ENCODE measurements at places on chromosomes 7 and 10. TPM values are rescaled to one million over a fixed set of nuclear protein-coding genes. Genes with fewer than 3 reads are reported as not detected.

GRCh38 chr10:130635528-130635927 lies 499.3 kb downstream of the GLRX3 start:
- no peaks in the 10 kb centered on the region for H3K36me3 ChIP-seq
- H3K4me1 ChIP-seq: peaks cover 4% of the 10 kb centered on the region
- H3K27me3 ChIP-seq: no peaks in the 10 kb centered on the region
- H3K27ac ChIP-seq: no peak overlapping the region

- H3K27ac ChIP-seq: no peak overlapping the region
- no peak overlapping the region for H3K4me3 ChIP-seq
- H3K27me3 ChIP-seq: no peaks in the 10 kb centered on the region
- H3K36me3 ChIP-seq: no peaks in the 10 kb centered on the region
Measured at GRCh38 chr7:50369143-50370026, 64.9 kb downstream of the IKZF1 start.

DNA sequence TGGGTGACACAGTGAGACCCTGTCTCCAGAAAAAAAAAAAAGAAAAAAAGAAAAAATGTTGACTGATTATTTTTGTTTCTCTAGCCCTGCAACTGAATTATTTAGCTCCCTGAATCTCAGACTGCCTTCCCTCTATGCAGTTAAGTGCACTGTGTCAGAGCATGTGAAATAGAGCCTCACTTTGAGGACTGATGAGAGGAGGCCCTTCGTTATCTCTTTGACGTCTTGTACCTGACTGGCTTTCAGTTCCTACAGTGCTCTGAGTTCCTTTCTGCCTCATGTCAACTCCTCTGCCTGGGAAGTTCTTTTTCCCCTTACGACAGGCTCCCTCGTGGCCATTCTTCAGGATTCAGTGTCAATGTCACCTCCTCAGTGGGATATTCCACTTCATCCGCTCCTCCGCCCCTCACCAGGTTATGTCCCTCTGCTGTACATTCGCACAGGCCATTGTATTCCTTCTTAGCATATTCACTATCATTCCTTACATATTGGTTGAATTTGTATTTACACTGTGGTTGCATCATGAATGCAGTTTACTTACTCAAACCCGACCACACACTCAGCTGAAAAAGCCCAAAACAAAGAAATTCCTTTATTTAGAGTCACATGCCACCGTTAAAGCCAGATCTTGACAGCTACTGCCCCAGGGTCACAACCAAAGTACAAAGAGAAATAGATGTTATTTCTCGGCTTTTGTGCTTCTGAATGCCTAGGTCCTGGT lies 18.1 kb upstream of the CAMK2G start:
- H3K4me1 ChIP-seq: peaks cover 17% of the 10 kb centered on the region
- no peak for DNase-seq
- H3K36me3 ChIP-seq: no peaks in the 10 kb centered on the region
- H3K27me3 ChIP-seq: no peaks in the 10 kb centered on the region
- no peak overlapping the region for H3K27ac ChIP-seq

GRCh38 chr7:3956949-3957348 lies 655.9 kb downstream of the SDK1 start:
- no peak overlapping the region for H3K27ac ChIP-seq
- no peaks in the 10 kb centered on the region for H3K36me3 ChIP-seq
- no peaks in the 10 kb centered on the region for H3K4me1 ChIP-seq
- H3K4me3 ChIP-seq: no peak overlapping the region
- H3K27me3 ChIP-seq: no peaks in the 10 kb centered on the region
- DNase-seq: no peak

GRCh38 chr7:7851381-7851780 lies 117.2 kb upstream of the GLCCI1 start:
- no peaks in the 10 kb centered on the region for H3K27me3 ChIP-seq
- no peak overlapping the region for H3K27ac ChIP-seq
- no peaks in the 10 kb centered on the region for H3K36me3 ChIP-seq
- H3K4me3 ChIP-seq: no peak overlapping the region

Gene SKIDA1
- 0.39 TPM for total RNA-seq

GRCh38 chr7:523347-524336 lies 4.0 kb upstream of the PDGFA start:
- H3K36me3 ChIP-seq: no peaks in the 10 kb centered on the region
- peaks cover 33% of the 10 kb centered on the region for H3K4me1 ChIP-seq
- no peak overlapping the region for H3K27ac ChIP-seq
- H3K4me3 ChIP-seq: no peak overlapping the region
- peak; percentile 67 for DNase-seq
- peaks cover 23% of the 10 kb centered on the region for H3K27me3 ChIP-seq

Gene INA
- not detected for total RNA-seq

DNA sequence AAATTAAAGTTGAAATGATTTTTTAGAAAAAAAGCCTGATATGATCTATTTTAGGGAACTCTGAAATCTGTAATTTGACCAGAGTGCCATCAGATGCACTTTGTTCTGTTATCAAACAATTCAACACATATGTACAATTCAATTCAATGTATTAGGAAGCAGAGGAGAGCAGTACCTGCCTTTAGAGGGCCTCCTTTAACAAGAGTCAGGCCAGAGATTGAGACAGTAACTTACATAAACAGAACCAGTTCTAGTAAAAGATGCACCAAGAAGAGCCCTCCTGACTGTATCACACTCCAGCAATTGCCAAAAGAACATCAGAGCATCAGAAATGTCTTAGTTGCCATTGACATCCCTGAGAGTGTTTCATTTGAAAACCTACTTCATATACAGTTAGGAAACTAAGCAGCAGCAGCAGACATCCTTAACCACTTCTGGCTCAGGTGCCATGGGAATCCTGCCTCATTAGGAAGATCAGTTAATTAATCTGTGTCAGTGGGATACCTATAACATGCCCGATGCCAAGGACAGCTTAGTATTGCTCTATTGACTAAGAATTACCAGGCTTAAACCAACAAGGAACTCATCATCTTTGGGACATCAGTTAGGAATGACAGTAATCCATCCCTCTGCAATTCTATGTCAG lies 1222.6 kb upstream of the LRRN3 start:
- H3K27ac ChIP-seq: no peak overlapping the region

DNA sequence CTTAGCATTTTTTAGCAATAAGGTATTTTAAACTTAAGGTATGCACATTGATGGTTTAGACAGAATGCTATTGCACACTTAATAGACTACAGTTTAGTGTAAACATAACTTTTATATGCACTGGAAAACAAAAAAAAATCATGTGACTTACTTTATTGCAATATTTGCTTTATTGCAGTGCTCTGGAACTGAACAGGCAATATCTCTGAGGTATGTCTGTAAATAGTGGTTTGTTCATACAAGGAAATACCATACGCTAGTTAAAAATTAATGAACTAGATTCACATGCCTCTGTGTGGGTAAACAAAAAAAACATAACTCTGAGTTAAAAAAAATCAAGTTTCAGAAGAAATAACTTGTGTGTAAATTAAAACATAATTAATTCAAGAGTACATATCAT lies 479.0 kb upstream of the MKI67 start:
- no peaks in the 10 kb centered on the region for H3K27me3 ChIP-seq
- no peaks in the 10 kb centered on the region for H3K36me3 ChIP-seq
- no peak for DNase-seq

Gene LOXL4
- 4.2 TPM for total RNA-seq

Gene AIFM2
- total RNA-seq: 21.0 TPM

Gene HOGA1
- 1.1 TPM for total RNA-seq

Gene CCL26
- 3.6 TPM for total RNA-seq

- H3K36me3 ChIP-seq: no peaks in the 10 kb centered on the region
- DNase-seq: peak; percentile 71
- no peak overlapping the region for H3K27ac ChIP-seq
- H3K27me3 ChIP-seq: no peaks in the 10 kb centered on the region
- no peak overlapping the region for H3K4me3 ChIP-seq
Measured at GRCh38 chr10:86941991-86942421, 15.4 kb downstream of the MMRN2 start.

Gene LIPJ
- 0.49 TPM for total RNA-seq

Gene ARHGEF5
- 32.8 TPM for total RNA-seq

Gene FBXL13
- 3.4 TPM for total RNA-seq

Gene GHRHR
- total RNA-seq: 0.74 TPM

Gene NEBL
- total RNA-seq: 117 TPM

Gene PIP
- not detected for total RNA-seq

DNA sequence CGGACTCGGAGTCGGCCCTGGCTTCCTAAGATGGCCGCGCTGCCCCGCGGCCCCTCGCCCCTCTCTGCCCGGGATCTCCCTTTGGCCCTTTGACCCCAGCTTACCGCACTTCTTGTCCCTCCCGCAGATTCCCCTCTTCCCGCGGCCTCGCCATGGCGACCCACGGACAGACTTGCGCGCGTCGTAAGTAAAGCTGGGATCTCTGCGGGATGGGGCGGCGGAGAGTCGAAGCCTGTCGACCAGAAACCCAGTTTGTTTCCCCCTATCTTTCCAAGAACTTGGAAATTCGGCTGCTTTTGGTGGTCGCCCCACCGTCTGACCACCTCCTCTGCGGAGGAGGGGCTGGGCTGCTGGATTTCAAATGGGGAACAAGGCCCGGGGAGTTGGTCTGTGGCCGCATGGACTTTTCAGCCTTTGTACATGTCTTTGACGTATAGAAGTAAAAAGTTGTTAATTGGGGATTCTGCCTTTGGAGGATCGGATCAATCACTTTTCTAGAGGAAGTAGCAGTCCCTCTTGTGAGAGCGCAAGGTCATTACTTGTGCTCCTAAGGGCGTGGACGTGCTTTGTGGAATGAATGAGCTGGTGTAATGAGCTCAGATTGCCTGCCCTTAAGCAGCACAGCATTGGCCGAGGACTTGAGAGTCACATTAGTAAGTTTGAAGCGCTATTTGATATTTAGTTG lies 553 bp downstream of the VDAC2 start:
- no peaks in the 10 kb centered on the region for H3K27me3 ChIP-seq
- peaks cover 23% of the 10 kb centered on the region for H3K4me1 ChIP-seq
- H3K27ac ChIP-seq: peak overlapping the region; percentile 98
- H3K4me3 ChIP-seq: peak overlapping the region; percentile 95
- no peak for DNase-seq

DNA sequence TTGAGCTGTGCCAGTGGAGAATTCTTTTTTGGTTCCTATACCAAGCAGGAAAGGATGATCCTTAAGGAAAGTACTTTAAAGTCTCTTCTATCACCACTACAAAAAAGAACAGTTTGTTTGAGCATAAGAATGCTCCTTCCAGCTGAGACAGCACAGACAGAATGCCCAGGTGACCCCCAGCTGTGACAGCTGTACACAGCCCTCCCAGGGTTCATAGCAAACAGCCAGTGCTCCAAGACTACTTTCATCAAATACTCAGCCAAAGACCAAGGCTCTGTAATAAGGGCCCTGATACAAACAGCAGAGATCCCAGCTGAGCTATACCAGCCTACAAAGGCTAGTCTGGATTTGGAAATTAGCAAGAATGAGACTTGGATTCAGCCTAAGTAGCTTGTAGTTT lies 65.7 kb downstream of the NXPH1 start:
- no peaks in the 10 kb centered on the region for H3K27me3 ChIP-seq
- no peaks in the 10 kb centered on the region for H3K4me1 ChIP-seq
- no peak for DNase-seq
- no peak overlapping the region for H3K4me3 ChIP-seq
- no peak overlapping the region for H3K27ac ChIP-seq

- no peak for DNase-seq
- no peaks in the 10 kb centered on the region for H3K27me3 ChIP-seq
- no peak overlapping the region for H3K4me3 ChIP-seq
- H3K27ac ChIP-seq: no peak overlapping the region
- no peaks in the 10 kb centered on the region for H3K4me1 ChIP-seq
Measured at GRCh38 chr10:101272229-101272868, 43.1 kb upstream of the LBX1 start.

DNA sequence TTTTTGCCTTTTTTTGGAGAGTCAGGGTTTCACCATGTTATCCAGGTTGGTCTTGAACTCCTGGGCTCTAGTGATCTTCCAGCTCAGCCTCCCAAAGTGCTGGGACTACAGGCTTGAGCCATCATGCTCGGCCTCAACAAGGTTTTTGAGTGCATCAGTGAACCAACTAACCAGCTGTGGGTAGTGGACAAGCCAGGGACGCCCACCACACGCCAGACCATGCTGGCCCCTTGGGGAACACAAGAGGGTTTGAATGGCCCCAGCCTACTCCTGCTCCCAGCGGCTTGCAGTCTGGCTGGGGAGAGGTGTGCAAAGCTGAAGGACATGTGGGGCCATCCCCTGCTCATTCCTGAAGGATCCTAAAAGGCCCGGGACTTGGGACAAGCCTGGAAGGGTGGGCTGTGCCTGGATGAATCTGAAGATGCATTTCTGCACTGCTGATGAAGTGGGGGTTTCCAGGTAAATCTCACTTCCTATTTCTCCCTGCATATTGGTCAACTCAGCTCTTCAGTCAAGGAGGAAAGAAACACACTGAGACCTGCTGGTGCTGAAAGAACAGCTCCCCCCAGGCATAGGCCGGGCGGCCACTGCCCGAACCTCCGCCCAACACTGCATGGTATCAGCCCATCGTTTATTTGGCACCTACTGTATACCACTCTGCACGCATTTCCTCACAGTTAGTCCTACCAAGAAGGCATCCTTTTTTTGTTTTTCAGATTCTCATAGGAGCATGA lies 6.9 kb downstream of the MMD2 start:
- H3K4me3 ChIP-seq: no peak overlapping the region
- H3K27me3 ChIP-seq: peaks cover 3% of the 10 kb centered on the region
- DNase-seq: no peak
- H3K4me1 ChIP-seq: no peaks in the 10 kb centered on the region
- no peak overlapping the region for H3K27ac ChIP-seq

DNA sequence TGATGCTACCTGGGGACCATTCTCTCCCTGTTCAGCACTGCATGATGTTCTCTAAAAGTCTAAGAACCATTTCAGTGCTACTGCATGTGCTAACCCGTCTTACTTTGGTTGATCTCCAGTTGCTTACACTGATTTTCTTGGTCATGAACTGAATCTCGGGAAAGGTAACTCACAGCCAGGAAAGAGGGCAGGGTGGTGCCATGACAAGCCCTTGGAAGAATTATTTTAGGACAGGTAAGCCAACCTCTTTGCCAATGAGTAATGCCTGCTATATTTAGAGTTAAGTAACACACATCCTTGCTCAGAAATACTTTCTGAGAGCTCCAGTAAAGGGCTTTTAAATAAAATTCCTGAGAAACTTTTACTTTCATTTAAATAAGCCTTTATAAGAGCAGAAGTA lies 126.7 kb downstream of the ARL4A start:
- no peaks in the 10 kb centered on the region for H3K36me3 ChIP-seq
- H3K27me3 ChIP-seq: no peaks in the 10 kb centered on the region
- DNase-seq: no peak
- H3K4me1 ChIP-seq: no peaks in the 10 kb centered on the region
- no peak overlapping the region for H3K27ac ChIP-seq

GRCh38 chr7:137577184-137577583 lies 233.7 kb upstream of the PTN start:
- no peaks in the 10 kb centered on the region for H3K36me3 ChIP-seq
- no peak overlapping the region for H3K27ac ChIP-seq
- H3K4me1 ChIP-seq: no peaks in the 10 kb centered on the region
- H3K27me3 ChIP-seq: no peaks in the 10 kb centered on the region
- no peak for DNase-seq

Gene LIPK
- not detected for total RNA-seq

GRCh38 chr7:11584406-11585031 lies 247.5 kb downstream of the THSD7A start:
- H3K4me1 ChIP-seq: no peaks in the 10 kb centered on the region
- no peak for DNase-seq
- no peak overlapping the region for H3K4me3 ChIP-seq
- no peaks in the 10 kb centered on the region for H3K27me3 ChIP-seq
- no peaks in the 10 kb centered on the region for H3K36me3 ChIP-seq

Gene NAT16
- not detected for total RNA-seq

Gene PKD2L1
- 0.61 TPM for total RNA-seq

- H3K27me3 ChIP-seq: no peaks in the 10 kb centered on the region
- DNase-seq: no peak
- no peaks in the 10 kb centered on the region for H3K4me1 ChIP-seq
- H3K4me3 ChIP-seq: no peak overlapping the region
- no peak overlapping the region for H3K27ac ChIP-seq
Measured at GRCh38 chr7:24730018-24730369, 27.3 kb downstream of the GSDME start.

Gene JCAD
- total RNA-seq: 55.2 TPM

GRCh38 chr10:79053081-79053434 lies 15.7 kb upstream of the ZMIZ1 start:
- no peak overlapping the region for H3K27ac ChIP-seq
- no peak overlapping the region for H3K4me3 ChIP-seq

All from upper lobe of left lung (tissue), 6 donors.